Activated naive CD8-positive, alpha-beta T cell treated with anti-CD3 and anti-CD28 coated beads, Interleukin-2, amount 50 U/mL, for 16 hours (primary cell): ENCODE measurements at places on chromosomes 12 and 14.

DNA sequence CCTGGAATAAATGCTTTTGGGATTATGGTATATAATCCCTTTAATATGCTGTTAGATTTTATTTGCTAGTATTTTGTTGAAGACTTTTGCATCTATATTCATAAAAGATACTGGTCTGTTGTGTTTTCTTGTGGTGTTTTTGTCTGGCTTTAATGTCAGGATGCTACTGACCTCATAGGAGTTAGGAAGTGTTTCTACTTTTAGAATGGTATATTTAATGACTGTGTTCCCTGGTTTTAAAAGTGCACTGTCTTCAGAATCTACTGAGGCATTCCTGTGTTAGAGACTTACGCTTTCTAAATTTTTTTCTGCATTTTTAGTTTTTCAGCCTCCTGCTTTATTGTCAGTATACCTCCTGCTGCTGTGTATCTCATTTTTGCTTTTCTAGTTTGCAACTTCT, 51.6 kb downstream of the ARHGAP5 start:
- DNase-seq, result no peak

DNA sequence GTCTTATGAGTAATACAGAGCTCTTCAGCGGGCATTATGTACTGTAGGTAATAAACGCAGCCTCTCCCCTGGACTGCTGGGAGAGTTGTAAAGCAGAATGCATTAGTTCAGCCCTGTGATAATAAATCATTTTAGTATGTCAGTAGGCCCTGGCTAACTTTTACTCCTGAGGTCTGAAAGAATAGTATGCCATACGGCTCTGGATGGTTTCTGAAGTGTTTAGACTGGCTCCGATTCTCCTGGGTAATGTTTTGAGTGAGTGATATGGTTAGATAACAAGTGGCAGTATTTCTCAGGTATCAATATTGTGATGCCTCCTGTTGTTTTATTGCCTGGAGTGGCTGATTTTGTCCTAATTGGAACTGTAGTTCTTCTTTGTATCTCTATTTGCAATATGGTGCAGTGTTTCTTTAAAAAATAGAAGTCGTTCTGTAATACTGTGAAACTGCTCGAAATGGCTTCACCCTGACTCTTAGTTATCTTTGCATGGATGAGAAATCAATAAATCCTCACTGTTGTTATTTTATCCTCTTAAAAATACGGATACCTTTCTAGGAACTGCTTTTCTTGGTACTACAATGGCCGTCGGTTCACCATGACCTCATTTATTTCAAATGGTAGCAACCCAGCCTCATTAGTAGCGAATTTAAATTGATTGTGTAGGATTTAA, 100.2 kb downstream of the PDZRN4 start:
- DNase-seq, result no peak

DNA sequence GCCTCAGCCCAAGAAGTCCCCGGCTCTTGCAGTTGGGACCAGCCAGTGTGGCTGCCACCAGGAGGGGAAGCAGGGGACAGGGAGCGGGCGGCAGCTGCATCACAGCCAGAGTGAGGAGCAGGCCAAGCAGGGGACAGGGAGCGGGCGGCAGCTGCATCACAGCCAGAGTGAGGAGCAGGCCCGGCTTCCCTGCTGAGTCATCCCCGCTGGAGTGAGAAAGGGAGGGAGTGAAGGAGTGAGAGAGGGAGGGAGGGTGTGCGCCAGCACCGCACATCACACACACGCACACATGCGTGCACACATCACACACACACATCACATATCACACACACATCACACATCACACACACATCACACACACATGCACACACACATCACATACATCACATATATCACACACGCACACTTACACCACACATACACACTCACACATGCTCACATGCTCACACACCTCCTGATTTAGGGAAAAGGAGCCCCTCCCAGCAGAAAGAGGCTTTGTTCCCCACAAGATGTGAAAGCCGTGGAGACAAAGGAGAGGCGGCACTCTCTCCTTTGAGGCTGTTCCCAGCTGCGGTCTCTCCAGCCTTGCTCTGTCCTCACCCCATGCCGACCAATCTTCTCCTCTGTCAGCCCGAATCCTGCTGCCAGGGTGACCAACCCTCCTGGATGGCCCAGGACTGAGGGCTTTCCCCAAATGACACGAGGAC, 16.7 kb upstream of the ZDHHC22 start:
- no peak for DNase-seq

DNA sequence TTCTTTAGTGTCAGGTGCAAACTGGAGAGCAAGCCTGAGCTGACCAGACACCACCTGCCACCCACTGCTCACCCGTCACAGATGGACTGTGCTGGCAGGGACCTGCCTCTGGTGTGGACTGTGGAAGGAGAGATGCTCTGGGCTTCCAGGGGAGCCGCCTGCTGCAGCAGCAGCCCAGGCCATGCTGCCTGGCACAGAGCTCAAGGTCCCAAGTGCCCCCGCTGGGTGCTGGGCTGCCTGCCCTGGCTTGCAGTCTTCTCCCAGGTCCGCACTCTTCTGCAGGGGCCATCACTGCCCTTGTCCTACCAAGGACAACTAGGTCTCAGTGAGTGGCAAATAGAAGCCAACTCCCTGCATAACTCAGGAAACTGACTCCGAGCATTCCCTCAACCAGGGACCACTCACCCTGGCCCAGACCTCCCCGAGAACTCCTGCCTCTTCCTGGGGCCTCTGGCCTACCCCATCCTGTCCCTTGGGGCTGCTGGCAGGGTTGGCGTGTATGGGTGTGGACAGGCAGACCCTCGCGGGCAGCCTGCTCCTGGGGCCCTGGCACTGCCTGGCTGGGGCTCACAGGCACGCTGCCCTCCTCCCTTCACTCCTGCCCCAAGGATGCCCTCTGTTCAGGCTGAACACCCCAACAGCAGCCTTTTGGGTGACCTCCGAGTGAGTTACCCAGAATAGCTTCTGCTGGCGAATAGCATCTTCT, 9.3 kb downstream of the AMN start:
- no peak for DNase-seq

DNA sequence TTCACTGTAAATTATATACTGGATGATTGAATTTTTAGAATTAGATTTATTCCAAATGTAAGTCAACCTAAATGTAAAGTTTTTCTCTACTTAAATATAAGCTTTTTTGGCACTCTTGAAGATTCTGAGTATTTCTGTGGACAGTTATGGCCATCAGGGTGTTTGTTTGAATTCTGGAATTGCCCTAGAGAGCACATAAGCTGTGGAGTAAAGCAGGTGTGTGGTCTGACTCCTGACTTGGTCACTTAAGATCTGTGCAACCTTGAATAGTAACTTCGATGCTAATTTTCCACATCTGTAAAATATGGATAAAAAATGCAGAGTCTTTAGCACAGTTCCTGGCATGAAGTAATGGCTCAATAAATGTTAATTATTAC, 64.4 kb downstream of the FUT8 start:
- no peak for DNase-seq

DNA sequence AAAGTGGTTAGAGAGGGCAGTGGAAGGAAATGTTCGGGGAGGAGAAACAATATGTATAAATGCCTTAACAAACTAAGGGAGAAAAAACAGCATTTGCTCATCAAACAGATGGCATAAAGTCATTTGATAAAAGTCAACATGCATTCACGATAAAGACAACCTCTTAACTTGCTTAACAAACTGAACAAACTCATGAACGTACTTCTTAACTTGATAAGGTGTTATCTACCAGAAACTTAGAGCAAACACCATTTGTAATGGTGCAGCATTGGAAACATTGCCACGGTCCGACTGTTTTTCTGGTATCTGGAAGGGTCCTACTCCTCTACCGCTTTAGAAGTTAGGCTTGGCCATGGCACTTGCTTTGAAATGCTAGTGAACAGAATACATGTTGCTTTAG, 4.2 kb upstream of the RPS6KL1 start:
- no peak for DNase-seq

DNA sequence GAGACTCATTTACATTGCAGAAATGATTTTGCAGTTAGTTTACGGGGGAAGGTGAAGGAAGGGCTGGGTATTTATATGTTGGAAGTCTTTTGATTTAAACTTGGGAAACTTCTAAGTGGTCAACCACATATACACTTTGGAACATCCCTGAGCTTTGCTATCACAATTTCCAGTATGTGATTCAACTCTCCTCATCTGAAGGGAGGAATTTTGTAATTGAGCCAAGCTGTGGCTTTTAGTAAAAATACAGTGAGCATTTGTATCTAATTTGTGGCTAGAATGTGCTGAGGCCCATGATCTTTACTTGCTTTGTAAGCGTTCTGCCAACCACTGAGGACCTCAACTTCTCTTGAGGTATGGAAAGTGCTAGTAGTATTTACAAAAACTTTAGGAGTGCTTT, 235.0 kb upstream of the PDZRN4 start:
- DNase-seq, result no peak

DNA sequence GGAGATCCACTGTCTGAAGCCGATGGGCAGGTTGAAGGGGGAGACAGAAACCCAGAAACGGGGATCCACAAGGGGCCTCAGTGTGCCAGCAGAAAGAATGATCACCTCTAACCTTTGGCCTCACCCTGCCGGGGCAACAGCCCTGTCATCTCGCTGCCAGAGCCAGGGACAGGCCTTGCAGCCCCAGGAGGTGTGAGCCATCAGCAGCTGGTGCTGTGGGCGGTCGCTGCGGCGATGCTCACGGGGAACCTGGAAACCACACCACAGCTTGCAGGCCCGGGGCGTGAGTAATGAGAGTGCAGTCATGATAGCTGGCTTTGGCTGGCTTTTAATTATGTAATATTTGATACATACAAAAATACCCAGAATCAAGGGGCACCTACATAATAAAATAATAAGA, 4.7 kb upstream of the TTC7B start:
- peak; percentile 50 for DNase-seq

- no peak for DNase-seq
These were observed 3.8 kb upstream of the EMP1 start for GRCh38 chr12:13192719-13193118.

DNA sequence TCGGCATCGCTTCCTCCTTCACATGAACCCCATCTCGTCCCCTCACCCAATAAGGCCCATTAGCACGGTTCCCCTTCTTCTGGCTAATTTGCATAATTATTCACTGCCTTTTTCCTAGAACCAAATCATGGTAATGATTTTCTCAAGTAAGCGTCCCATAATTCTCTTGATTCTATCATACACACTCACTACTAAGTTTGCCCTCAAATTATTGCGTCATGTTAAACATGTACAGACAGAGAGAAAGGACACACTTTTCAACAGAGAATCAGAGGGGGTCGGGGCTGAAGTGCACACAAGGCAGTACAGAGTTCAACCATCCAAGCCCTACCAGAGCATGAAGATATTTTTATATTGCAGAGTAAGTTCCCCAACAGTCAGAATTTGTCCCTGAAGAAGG, 256.6 kb downstream of the FOXN3 start:
- no peak for DNase-seq

GRCh38 chr14:55070981-55071411, 19.5 kb downstream of the MAPK1IP1L start:
- DNase-seq, result no peak
